ENCODE measurements at places on chromosomes 12 and 14. TPM values are rescaled to one million over a fixed set of nuclear protein-coding genes. Genes with fewer than 3 reads are reported as not detected.

Gene SAMD15
- total RNA-seq = 6.2 TPM

Gene OVCH1
- under 0.01 TPM for total RNA-seq

DNA sequence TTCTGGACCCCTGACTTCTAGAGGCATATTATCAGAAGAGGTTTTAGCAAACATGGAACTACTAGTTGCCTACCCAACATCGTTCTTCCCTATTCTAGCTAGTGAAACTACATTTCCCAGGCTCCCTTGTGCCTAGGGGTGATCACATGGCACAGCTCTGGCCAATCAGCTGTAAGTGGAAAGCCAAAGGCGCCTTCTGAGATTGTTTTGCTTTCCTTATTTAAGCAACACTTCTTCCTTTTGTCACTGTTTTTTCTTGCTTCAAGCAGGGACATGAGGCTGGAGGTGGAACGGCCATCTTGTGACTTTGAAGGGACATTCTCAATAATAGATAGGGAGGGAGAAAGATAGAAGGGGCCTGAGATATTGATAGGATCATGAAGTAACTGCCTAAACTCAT is 136.7 kb downstream of the ZNF664 start:
- H3K27ac ChIP-seq = no peak overlapping the region
- H3K27me3 ChIP-seq = peaks cover 4% of the 10 kb centered on the region
- no peak overlapping the region for H3K4me3 ChIP-seq
- peak; percentile 93 for DNase-seq
- H3K4me1 ChIP-seq = no peaks in the 10 kb centered on the region

DNA sequence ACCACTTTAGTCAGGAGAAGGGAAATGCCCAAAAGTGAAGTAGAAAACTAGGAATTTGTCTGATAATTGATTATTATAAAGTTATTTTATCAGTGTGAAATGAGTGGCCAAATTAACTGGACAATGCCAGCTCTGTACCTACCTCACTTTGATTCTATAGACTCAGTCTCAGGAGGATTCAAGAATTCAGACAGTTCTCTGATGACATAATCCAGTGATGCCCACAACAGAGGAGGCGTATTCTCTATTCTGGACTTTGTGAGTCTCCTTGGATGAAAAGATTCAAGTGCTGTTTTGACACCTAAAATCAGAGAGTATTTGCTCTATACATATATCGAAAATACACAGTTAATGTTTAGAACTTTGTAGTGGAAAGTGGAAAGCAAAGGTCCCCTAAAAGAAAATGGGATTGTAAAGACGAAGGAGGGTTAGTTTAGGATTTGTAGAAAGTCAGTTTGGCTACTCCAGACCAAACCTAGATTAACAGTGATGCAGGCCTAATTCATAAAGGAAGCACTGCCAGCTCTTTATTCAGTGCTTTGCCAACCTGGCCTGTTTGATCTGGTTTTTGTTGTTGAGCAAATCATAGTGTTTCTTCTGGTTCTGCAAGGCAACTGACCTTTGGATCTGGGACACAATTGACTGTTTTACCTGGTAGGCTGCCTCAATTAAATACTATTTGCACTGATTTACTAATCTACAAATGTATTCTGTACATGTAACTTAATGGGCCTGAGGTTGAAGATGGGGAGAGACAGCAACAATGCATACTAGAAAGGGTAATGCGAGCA is 67.4 kb downstream of the DAD1 start:
- peaks cover 7% of the 10 kb centered on the region for H3K4me1 ChIP-seq
- DNase-seq = no peak
- H3K36me3 ChIP-seq = no peaks in the 10 kb centered on the region
- no peak overlapping the region for H3K4me3 ChIP-seq
- H3K27me3 ChIP-seq = peaks cover 8% of the 10 kb centered on the region
- no peak overlapping the region for H3K27ac ChIP-seq

DNA sequence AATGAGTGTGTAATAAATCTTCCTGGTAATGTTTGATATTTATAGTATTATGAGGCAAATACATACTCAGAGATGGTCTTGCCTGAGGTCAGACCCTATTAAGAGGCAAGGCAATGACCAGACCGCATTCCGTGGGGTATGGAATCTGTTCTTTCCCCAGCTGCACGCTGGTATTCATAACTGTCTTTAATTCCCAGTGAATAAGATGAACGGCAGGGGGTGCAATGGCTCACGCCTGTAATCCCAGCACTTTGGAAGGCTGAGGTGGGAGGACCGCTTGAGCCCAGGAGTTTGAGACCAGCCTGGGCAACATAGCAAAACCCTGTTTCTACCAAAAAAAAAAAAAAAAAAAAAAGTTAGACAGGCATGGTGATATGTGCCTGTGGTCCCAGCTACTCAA is 44.6 kb downstream of the ERO1A start:
- DNase-seq = no peak
- no peaks in the 10 kb centered on the region for H3K4me1 ChIP-seq
- H3K36me3 ChIP-seq = peaks cover 27% of the 10 kb centered on the region
- no peaks in the 10 kb centered on the region for H3K27me3 ChIP-seq

Measured in osteoblast (primary cell).